ENCODE measurements at places on chromosomes 2 and 18. TPM values are rescaled to one million over a fixed set of nuclear protein-coding genes. Genes with fewer than 3 reads are reported as not detected.

DNA sequence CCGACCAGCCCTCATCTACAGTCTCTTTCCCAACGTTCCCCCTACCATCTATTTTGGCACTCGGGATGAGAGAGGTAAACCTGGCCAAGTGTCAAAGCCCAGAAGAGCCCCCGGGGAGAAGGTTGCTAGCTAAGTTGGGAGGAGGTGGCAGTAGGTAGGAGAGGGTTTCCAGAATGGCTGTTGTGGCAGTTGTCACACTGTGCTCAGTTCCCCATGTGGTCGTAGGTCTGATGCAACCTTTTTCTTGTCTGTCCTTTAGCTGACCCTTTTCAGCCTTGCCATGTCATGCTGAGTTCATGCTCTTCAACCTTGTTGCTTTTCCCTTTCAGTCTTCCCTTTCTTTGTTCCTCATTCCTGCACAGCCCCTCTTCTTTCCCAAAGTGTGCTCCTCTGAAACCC is 34.5 kb downstream of the TTLL4 start:
- DNase-seq, result no peak

DNA sequence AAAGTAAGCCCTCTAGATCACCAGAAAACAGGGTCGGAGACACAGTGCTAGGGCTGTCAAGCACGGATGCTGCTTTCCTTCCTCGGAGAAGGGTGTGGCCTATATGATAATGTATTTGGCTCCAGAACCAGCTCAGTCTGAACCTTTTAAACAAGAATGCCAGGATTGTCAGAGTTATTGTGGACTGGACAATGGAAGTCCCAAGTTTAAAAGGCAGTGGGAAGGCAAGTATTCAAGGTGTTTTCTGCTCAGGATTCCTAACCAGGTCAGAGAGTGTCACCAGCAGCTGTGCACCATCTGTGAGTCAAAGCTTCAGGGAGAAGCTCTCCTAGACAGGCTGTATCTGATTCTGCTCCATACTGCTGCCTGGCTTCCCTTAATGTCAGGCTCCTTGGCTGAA is 94.8 kb downstream of the SPOPL start:
- no peak for DNase-seq

GRCh38 chr18:55515214-55515613 is 72.8 kb downstream of the TCF4 start:
- DNase-seq, result no peak

DNA sequence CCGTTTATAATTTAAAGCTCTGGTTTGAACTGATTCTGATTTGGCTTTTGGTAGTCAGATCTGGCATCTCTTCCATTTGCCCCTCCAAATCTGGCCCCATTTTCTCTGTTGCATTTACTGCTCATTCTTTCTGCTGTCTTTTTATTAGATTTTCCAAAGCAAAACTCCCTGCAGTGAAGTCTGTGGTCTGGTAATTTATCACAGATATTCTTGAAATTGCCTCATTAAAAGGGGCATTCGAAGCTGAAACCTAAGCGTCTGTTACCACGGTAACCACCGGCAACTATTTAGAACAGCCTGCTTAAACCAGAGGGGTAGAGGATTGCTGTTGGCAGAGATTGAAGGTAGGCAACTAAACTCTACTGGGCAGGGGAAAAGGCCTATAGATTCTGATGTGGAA is 111.5 kb upstream of the UPP2 start:
- no peak for DNase-seq

GRCh38 chr2:127733816-127734537 is 32.7 kb downstream of the SFT2D3 start:
- no peak for DNase-seq

Gene RFTN2
- total RNA-seq, result 0.88 TPM

Measured in activated naive CD8-positive, alpha-beta T cell treated with anti-CD3 and anti-CD28 coated beads, Interleukin-2, amount 10 ng/mL, durations not matched to agents 7 days and 5 days (primary cell).